Gastroesophageal sphincter (tissue), 4 donors: ENCODE measurements at places on chromosomes 13 and 19.

- no peak overlapping the region for H3K27ac ChIP-seq
- H3K36me3 ChIP-seq: no peaks in the 10 kb centered on the region
- no peaks in the 10 kb centered on the region for H3K4me1 ChIP-seq
- H3K4me3 ChIP-seq: no peak overlapping the region
- no peaks in the 10 kb centered on the region for H3K27me3 ChIP-seq
Measured at GRCh38 chr13:94217370-94217769, 262.1 kb downstream of the DCT start.

DNA sequence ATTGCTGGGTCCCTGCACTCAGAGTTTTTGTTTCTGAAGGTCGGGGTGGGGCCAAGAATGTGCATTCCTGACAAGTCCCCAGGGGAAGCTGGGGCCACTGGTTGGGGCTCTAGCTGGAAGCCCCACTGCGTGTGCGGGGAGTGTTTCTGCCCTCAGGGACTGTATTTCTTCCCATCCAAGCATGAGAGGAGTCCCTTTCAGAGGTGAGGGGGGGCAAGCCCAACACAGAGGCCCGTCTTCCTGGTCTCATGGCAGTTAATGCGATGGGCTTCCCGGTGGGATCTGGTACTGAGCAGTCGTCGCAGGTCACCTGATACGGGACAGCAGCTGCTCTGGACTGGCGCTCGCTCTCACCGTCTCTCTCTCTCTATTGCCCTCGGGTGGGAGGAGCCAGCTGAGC, 50.4 kb downstream of the GPR12 start:
- no peak overlapping the region for H3K4me3 ChIP-seq
- H3K27ac ChIP-seq: no peak overlapping the region
- ATAC-seq: no peak
- H3K36me3 ChIP-seq: no peaks in the 10 kb centered on the region
- H3K4me1 ChIP-seq: no peaks in the 10 kb centered on the region

GRCh38 chr19:39970425-39970674, 615 bp upstream of the PSMC4 start:
- H3K36me3 ChIP-seq: peaks cover 33% of the 10 kb centered on the region
- H3K4me1 ChIP-seq: no peaks in the 10 kb centered on the region
- H3K27me3 ChIP-seq: no peaks in the 10 kb centered on the region

DNA sequence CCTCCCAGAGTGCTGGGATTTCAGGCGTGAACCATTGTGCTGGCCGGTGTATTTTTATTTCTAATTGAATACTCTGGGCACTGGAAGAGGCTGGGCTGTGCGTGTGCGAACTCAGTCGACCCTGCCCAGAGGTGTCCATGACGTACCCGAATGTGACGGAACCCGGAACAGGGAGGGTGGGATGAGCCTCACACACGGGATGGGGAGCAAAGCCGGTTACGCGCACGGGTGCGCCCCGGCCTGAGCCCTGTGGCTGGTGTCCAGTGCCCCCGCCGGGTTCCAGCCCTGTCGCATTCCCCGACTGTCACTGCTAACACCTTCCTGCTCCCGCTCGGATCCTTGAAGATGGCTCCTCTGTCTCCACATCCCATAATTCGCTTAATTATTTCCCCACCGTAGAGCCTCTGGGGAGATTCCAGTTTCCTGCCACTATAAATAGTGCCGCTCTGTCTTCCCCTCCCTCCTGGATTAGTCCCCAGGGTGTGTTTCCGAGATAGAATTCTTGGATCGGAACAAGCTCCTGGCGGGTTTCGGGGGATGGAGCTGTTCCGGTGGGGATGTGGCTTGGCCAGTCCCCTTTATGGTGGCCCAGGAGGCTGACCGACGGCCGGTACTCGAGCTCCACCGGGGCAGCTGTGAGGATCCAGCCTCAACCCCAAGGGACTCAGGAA, 22.0 kb downstream of the SBNO2 start:
- no peaks in the 10 kb centered on the region for H3K27me3 ChIP-seq
- no peaks in the 10 kb centered on the region for H3K36me3 ChIP-seq
- H3K27ac ChIP-seq: peak overlapping the region; percentile 67
- peak; percentile 42 for ATAC-seq
- H3K4me3 ChIP-seq: no peak overlapping the region

DNA sequence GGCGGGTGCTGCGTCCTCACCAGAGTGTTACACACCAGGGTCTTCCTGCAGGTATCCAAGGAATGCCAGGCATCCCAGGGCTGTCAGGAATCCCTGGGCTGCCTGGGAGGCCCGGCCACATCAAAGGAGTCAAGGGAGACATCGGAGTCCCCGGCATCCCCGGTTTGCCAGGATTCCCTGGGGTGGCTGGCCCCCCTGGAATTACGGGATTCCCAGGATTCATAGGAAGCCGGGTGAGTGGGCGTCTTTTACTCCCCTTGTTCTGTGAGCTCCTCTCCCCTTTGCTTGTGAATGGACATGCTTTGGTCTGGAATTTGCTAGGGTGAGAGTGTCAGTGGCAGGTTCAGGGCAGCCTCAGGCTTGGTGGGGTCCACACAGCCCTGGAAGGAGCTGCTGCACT, 75.9 kb downstream of the RAB20 start:
- peaks cover 89% of the 10 kb centered on the region for H3K36me3 ChIP-seq
- ATAC-seq: peak; percentile 34
- H3K4me3 ChIP-seq: no peak overlapping the region
- H3K4me1 ChIP-seq: no peaks in the 10 kb centered on the region
- H3K27ac ChIP-seq: peak overlapping the region; percentile 57

DNA sequence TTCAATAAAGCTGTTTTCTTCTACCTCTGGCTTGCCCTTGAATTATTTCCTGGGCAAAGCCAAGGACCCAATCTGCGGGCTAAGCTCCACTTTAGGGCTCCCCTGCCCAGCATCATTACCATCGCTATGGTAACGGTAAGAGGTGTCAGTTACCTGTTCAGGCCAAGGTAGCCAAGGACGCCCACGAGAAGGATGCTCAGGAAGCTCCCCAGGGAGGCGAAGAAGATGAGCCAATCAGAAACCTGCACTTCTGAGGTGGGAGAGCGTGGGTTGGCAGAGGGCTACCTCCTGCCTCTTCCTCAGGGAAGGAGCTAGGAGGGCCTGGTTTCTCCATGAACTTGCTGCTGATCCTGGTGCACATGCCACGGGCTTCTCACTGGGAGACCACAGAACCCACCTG, 24.7 kb downstream of the IL12RB1 start:
- no peak for ATAC-seq
- no peak overlapping the region for H3K4me3 ChIP-seq
- H3K27me3 ChIP-seq: peaks cover 16% of the 10 kb centered on the region
- peaks cover 16% of the 10 kb centered on the region for H3K4me1 ChIP-seq
- no peak overlapping the region for H3K27ac ChIP-seq

DNA sequence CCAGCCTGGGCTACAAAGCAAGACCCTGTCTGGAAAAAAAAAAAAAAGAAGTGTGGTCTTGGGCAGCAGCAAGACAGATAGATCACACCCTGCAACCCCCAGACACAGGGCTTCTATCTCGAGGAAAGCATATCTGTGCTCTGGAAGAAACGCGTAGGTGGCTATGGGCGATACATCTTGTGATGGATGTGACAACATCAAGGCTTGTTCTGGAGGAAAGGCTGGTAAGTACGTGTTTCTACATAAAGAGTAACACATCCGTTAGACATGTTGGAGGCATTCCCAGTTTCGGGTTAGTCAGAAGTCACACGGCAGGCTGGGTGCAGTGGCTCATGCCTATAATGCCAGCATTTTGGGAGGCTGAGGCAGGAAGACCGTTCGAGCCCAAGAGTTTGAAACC, 6.6 kb upstream of the DHDH start:
- H3K27ac ChIP-seq: no peak overlapping the region
- peak; percentile 87 for ATAC-seq
- H3K36me3 ChIP-seq: no peaks in the 10 kb centered on the region
- no peaks in the 10 kb centered on the region for H3K27me3 ChIP-seq

GRCh38 chr13:80334597-80335260, 6.2 kb downstream of the SPRY2 start:
- no peak for ATAC-seq
- no peak overlapping the region for H3K27ac ChIP-seq
- no peaks in the 10 kb centered on the region for H3K27me3 ChIP-seq
- H3K36me3 ChIP-seq: peaks cover 21% of the 10 kb centered on the region

DNA sequence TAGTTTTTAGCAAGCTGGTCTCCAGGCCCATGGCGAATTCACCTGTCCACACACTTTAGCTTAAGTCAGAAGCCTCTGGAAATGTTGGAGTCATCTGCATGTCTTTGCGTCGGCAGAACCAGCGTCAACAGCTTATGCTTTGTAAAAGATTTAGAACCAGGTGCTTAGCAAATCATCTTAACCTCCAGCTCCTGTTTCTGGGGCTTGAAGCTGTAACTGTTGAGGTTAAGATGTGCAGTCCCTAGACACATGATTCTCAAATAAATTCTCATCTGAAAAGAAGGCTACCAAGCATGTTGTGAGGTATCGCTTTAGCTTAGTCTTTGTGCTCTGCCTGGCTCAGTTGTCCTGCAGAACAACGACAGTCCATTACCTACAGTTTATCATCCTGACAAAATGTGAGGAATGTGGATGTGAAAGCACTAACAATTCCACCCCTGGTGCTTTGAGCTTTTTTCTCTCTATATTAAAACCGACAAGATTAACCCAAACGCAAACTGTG, 4.4 kb downstream of the EFNB2 start:
- ATAC-seq: no peak
- peak overlapping the region; percentile 62 for H3K4me3 ChIP-seq
- no peaks in the 10 kb centered on the region for H3K36me3 ChIP-seq
- H3K27me3 ChIP-seq: no peaks in the 10 kb centered on the region

DNA sequence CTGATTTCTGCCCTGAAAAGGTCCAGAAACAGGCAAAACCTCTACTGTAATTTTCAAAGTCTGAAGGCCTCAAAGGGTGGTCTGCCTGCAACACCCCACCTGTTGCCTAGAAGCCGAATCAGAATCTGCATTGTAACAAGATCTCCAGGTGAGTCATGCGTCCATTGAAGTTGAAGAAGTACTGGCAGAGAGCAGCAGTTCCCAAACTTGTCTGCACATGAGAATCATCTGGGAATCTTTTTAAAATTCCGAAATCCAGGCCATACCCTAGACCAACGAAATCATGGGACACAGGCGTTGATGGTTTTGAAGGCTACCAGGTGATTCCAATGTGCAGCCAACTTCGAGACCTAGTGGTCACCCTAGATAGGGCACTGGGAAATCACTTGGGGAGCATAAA, 16.0 kb upstream of the CLN5 start:
- H3K27me3 ChIP-seq: peaks cover under 1% of the 10 kb centered on the region
- no peak overlapping the region for H3K4me3 ChIP-seq
- H3K27ac ChIP-seq: no peak overlapping the region
- peaks cover 11% of the 10 kb centered on the region for H3K4me1 ChIP-seq

DNA sequence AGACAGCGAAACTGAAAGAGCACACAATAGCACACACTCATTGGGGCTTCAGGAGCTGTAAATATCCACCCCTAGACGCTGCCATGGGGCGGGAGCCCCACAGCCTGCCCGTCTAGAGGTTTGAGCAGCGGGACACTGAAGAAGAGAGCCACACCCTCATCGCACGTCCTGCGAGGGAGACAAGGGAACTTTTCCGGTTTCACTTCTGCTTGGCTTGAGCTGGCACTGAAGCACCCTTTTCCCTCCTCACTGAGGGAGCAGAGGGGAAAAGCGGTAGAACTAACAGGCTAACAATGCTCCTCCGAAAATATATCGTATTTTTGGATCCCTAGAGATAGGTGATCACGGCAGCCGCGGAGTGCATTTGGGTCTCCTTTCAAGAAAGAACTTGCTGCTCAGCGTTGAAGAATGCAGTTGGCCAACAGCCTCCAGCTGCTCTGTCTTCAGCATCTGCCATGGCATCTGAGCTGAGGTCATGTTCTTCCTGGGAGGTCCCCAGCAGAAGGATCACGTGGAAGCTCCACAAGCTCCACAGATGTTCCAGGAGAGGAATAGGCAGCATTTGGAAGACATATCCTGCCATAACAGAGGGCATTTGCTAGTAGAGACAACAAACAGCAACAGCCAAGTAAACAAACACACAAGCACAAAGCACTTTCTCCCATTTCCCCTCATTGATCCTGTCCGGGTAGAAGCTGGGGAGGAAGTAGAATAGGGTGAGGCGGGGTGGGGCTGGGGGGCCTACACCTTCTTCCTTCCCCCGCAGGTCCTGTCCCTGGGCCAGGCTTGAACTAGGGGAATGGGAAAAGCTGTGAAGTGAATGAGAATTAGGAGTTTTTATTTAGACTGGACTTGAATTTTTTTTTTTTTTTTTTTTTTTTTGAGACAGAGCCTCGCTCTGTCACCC, 44.8 kb upstream of the ALOX5AP start:
- no peaks in the 10 kb centered on the region for H3K27me3 ChIP-seq
- H3K36me3 ChIP-seq: no peaks in the 10 kb centered on the region
- H3K4me1 ChIP-seq: no peaks in the 10 kb centered on the region
- H3K4me3 ChIP-seq: peak overlapping the region; percentile 55
- ATAC-seq: peak; percentile 91

GRCh38 chr13:105908586-105908985, 626.9 kb downstream of the EFNB2 start:
- H3K4me1 ChIP-seq: no peaks in the 10 kb centered on the region
- H3K27me3 ChIP-seq: no peaks in the 10 kb centered on the region
- no peak overlapping the region for H3K27ac ChIP-seq
- ATAC-seq: no peak

DNA sequence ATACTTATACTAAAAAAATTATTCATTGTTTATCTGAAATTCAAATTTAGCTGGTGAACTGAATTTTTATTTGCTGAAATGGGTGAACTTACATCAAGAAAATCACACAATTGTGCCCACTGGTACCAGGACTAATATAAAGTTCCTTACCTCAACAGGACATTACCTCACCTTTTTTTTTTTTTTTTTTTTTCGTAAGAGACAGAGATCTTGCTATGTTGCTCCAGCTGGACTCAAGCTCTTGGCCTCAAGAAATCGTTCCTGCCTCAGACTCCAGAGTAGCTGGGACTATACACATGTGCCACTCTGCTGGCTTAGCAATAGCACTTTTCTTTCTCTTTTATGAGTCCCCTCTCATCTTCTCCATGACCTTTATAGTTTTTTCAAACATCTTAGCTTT, 22.5 kb upstream of the NDFIP2 start:
- no peaks in the 10 kb centered on the region for H3K36me3 ChIP-seq
- peaks cover 4% of the 10 kb centered on the region for H3K27me3 ChIP-seq
- H3K27ac ChIP-seq: no peak overlapping the region
- no peak for ATAC-seq

- no peaks in the 10 kb centered on the region for H3K4me1 ChIP-seq
- no peaks in the 10 kb centered on the region for H3K36me3 ChIP-seq
- H3K4me3 ChIP-seq: no peak overlapping the region
- no peak overlapping the region for H3K27ac ChIP-seq
Measured at GRCh38 chr13:24557081-24557480, 44.5 kb upstream of the PARP4 start.

DNA sequence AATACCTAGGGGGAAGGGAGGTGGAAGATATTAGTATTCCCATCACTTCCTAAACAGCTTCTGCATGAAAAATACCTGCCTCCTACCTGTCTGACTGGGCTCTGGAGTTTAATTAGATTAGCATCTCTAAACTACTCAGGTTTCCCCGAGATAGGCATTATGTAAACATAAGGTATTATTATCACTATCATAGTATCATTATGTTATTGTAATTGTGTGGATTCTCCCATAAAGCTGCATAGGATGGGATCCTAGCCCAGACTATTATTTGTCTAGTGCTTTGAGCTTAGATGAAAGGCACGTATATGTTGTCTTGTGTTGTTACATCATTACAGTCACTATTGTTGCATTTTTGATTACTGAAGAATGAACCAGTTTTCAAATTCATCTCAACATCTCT, 115.2 kb upstream of the SOX21 start:
- no peaks in the 10 kb centered on the region for H3K27me3 ChIP-seq
- no peak overlapping the region for H3K27ac ChIP-seq
- H3K4me3 ChIP-seq: no peak overlapping the region
- no peaks in the 10 kb centered on the region for H3K36me3 ChIP-seq
- no peak for ATAC-seq
